ENCODE measurements at places on chromosomes 3 and 15. TPM values are rescaled to one million over a fixed set of nuclear protein-coding genes. Genes with fewer than 3 reads are reported as not detected.

DNA sequence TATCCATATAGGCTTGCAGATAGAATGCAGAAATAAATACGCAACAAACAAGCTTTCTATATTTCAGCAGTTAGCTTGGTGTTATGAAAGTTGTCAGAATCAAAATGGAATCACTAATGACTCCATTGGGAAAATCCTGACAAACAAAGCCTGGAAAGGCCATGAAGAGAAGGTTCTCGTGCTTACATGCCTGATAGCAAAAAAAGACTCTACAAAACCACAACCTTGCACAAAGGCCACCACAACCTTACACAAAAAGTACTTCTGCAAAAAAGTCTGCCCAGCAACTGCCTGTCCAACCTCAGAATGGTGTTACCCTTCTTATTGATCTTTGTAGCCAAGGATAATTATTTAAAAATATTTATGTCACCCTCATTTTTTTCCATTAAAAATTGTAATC is 14.4 kb upstream of the PLSCR1 start:
- no peak for DNase-seq

DNA sequence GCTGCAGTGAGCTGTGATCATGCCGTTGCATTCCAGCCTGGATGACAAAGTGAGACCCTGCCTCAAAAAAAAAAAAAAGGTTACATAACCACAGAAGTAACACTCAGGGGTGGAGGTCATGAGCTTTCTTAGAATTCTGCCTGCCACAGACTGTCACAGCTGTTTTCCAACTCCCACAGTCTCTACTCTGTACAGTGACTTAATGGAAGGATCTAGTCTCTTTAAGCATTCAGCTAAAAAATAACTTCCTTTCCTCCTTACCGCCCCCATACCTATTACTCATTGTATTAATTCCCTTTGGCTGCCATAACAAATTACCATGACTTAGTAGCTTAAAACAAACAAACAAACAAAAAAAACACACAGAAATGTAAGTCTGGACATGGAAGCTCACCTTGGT is 99.6 kb upstream of the UBE2E1 start:
- DNase-seq, result no peak

DNA sequence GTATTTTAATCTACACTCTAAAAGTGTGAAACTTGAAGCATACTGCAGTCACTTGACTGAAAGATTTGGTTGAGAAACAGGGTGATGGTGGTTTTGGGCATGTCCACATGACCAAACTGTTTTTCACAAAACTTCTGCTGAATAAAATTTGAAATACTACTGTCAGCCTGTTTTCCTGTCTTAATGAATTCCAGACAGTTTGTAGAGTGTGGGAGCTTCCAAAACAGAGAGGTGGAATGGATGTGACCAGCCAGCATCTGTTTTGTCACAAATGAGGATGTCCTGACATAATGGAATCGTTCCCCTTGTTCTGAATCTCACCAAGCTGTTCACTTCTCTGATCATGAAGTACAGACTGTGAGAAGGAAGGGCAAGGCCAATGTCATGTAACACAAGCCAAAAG is 11.8 kb downstream of the MITF start:
- no peak for DNase-seq

- DNase-seq, result no peak
Observed at GRCh38 chr3:51702156-51702555, 4.7 kb upstream of the GRM2 start.

GRCh38 chr3:14047027-14047426 is 77.6 kb downstream of the CHCHD4 start:
- no peak for DNase-seq

DNA sequence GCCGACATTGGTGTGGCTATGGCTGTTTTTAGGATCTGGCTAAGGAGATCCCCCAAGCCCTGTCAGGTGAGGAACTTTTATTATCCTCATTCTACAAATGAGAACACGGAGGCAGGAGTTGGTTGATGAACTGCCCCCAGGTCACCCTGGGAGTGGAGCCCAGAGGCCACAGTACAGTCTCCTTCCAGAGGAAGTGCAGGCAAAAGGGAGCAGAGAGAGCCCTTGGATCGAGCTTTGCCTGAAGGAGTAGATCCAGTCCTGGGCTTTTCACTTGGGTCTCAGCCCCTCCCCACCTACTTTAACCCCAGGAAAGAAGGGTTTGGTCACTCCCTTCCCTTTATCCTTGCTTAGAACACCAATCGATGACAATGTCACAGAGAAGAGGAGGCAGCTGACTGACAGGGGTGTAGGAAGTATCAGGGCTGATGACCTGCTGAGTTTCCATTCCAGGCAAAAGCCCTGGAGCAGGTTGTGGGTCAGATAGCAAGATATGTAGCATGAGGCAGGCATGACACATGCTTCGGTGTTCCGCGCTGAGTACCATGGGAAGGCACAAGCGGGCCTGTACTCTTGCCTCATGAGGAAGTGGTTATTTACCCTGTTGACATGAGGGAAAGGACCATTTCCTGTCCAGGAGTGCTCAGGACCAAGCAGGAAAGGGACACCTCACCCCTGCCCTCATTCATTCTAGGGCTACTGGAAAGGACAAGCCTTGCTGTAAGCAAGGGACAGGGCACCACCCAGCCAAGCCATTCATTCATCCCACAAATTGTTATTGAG is 5.8 kb upstream of the PLA2G4D start:
- no peak for DNase-seq

- DNase-seq, result no peak
Observed at GRCh38 chr15:90895571-90896117, 7.5 kb upstream of the MAN2A2 start.

DNA sequence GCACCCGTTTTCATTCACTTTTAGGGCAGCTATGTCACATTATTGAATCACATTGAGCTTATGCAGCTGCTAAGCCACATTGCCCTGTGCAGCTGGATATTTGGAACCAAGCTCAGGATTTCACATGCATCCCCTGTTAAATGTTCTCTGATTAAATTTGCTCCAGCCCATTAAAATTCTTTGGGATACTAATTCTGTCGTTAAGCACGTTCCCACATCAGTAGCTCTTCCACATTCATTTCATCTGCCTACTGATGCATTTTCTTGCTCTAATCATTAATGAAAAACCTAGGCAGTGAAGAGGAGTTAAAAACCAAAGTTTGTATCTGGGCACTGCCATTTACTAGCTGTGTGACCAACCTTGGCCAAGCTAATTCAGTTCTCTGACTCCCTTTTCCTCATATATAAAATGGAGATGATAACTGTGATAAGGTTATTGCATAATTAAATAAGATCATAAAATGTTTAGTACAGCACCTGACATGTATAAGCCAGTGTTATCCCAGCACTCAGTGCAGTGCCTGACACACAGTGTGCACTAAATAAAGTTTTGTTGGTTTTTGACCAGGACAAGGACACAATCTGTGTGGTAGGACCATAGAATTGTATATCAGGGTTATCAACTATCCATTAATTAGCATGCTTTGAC is 222.2 kb upstream of the ATP11B start:
- no peak for DNase-seq

GRCh38 chr15:100713163-100713867 is 110.9 kb downstream of the ASB7 start:
- DNase-seq, result no peak

DNA sequence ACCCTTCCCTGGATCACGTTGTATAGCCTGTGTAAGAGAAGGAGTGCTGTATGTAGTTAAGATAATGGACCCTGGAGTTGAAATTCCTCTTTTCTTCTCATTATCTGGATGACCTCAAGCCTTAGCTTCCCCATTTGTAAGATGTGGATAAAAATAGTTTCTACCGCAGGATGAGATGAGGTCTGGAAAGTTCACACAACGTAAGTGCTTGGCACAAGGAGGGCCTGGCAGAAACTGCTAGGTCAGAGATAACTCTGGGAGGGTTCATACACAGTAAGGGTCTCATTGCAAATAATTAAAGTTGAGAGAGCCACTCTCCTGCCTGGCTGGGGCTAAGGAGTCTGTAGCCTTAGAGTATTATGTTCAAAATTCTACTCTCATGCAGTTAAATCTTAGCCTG is 214.4 kb downstream of the LRTM1 start:
- DNase-seq, result no peak

GRCh38 chr3:55683666-55684270 is 196.7 kb upstream of the WNT5A start:
- DNase-seq, result no peak

- DNase-seq, result no peak
Observed at GRCh38 chr3:174857301-174857700, 1.8 kb upstream of the NAALADL2 start.

- DNase-seq, result no peak
Observed at GRCh38 chr3:116667791-116668190, 41.8 kb upstream of the TUSC7 start.

GRCh38 chr3:34070831-34071585 is 272.6 kb downstream of the PDCD6IP start:
- DNase-seq, result no peak

DNA sequence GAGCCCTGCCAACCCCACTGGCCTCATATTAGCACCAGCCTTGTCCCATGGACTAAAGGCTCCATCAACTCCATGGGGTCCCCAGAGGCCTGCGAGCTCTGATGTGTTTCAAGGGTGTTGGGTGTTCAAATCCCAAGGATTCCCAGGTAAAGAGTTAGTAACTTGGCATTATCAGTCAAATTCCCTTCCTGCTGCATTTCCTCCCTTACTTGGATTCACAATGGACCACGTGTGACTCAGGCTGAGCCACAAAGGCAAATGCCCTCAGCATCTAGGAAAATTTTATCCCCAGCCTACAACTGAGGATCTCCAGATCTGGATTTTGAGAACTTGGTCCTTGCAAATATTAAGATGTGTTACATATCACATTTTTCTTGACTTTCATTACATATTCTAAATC is 58.8 kb downstream of the GADL1 start:
- no peak for DNase-seq

- DNase-seq, result no peak
Observed at GRCh38 chr15:63899193-63899592, 65.4 kb upstream of the HERC1 start.

GRCh38 chr3:23685541-23686258 is 120.1 kb upstream of the UBE2E1 start:
- DNase-seq, result peak; percentile 5

DNA sequence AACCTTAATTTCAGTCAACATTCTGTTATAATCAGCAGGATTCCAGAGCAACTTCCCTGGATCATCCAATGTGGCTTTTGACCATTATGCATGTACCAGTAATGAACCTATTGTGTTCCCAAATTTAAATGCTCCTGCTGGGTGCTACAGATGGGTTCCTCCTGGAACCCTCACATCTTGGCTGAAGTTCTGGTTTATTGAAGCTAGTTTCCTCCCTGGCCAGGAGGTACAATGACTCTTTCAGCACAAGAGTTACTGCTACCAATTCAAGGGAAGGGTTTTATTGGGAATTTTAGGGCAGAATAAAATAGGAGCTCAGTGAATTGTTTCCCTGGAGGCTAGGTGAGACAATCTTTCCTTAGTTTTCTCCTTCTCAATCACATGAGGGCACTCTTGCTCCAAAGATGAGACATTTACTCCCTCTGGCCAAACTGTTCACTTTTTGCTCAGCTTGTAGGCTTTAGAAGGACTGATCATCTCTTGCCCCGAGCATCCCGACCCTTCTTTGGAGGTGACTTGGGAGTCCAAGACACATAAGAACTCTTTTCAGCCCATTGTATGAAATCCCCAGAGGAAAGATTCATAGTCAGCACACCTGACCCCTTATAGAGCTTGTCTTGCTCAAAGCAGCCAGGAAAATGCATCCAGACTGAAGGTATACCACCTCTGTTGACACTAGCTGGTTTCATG is 8.8 kb upstream of the NPHP3 start:
- no peak for DNase-seq

GRCh38 chr3:141372656-141373055 is 4.4 kb downstream of the ZBTB38 start:
- DNase-seq, result no peak

- no peak for DNase-seq
Observed at GRCh38 chr3:196918968-196919367, 23.4 kb downstream of the NCBP2 start.

- no peak for DNase-seq
Observed at GRCh38 chr15:96687388-96688107, 357.0 kb downstream of the NR2F2 start.

DNA sequence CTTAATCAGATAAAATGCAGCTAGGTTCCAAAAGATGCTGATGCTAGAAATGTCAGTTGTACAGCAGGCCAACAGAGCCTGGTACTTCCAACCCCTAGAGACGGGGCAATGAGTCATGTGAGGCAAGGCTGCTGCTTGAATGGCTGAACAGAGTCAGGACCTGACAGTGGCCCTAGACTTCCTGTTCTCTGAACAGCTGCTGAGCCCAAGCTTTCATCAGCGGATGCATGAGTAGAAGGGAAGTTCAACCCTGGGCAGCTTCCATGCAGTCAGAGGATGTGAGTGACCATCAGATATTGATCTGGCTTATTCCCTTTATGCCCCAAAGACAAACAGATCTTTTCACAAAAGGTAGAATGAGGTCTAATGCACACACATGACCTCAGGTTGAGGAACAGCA is 282.9 kb upstream of the COL8A1 start:
- no peak for DNase-seq

DNA sequence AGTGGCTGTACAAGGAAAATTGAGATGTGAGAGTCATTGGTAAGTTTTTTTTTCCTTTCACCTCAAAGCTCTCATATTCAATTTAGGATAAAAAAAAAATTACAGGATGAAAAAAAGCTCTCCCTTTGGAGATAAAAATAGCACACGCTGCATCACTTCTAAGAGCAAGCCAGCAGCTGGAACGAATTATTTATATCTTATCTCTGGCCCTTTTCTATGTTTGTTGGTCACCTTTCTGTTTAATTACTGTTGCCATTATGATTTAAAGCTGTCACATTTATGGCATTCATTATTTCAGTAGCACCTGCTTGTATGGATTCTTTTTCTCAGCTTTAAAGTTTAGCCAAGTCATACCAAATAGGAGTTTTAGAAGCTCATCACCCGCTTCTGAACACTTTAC is 171.6 kb upstream of the PDZRN3 start:
- no peak for DNase-seq

- no peak for DNase-seq
Observed at GRCh38 chr15:67085237-67085817, 19.9 kb downstream of the SMAD3 start.

DNA sequence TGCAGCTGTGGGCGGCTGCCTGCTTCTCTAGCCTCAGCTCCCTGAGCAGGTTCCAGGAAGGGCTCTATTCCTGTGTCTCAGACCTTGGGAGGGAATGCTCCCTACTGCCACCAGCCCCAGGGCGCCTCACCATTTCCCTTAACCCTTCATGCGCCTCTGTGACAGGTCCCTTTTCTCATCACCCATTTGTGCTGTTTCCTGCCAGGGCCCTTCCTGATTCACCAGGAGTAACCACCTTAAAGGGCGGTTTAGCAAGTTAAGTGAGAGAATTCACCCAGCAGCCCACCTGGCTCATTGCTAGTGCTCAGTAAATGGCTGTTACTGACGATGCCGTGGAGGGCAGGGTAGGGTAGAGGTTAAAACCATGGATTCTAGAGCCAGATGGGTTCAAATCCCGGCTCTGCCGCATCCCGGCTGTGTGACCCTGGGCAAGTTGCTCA is 87.8 kb downstream of the WNT7A start:
- DNase-seq, result no peak

Gene PLA2G4B
- 58.9 TPM for total RNA-seq

Gene ENTPD3
- 9.6 TPM for total RNA-seq

Gene CSPG5
- total RNA-seq, result 0.31 TPM

Gene OR5H2
- total RNA-seq, result not detected

Gene CIB2
- total RNA-seq, result 1.7 TPM

Gene REC114
- not detected for total RNA-seq

Gene SOX2
- total RNA-seq, result 40.6 TPM

Gene CDHR4
- not detected for total RNA-seq

Gene CASR
- total RNA-seq, result not detected

Gene EPM2AIP1
- 8.8 TPM for total RNA-seq

Gene CFAP100
- not detected for total RNA-seq

Gene SAXO2
- not detected for total RNA-seq

Gene NR1I2
- total RNA-seq, result not detected

Gene PRSS50
- not detected for total RNA-seq

Data from esophagus squamous epithelium (tissue), 5 donors.